ENCODE measurements at places on chromosomes 2 and 18.
A peak's percentile ranks its signal among the peaks of the same experiment; 100 is the strongest.

- no peak for DNase-seq
Measured at GRCh38 chr18:40283560-40283959, 1671.5 kb upstream of the PIK3C3 start.

GRCh38 chr2:202238234-202239197 is at the start of gene SUMO1:
Gene SUMO1 (minus strand): TSS chr2:202238597. CDS start chr2:202238451, 146 bp downstream.
- peak; percentile 78 for DNase-seq

GRCh38 chr2:9887513-9887912 is 44.2 kb downstream of the TAF1B start:
- DNase-seq: no peak

DNA sequence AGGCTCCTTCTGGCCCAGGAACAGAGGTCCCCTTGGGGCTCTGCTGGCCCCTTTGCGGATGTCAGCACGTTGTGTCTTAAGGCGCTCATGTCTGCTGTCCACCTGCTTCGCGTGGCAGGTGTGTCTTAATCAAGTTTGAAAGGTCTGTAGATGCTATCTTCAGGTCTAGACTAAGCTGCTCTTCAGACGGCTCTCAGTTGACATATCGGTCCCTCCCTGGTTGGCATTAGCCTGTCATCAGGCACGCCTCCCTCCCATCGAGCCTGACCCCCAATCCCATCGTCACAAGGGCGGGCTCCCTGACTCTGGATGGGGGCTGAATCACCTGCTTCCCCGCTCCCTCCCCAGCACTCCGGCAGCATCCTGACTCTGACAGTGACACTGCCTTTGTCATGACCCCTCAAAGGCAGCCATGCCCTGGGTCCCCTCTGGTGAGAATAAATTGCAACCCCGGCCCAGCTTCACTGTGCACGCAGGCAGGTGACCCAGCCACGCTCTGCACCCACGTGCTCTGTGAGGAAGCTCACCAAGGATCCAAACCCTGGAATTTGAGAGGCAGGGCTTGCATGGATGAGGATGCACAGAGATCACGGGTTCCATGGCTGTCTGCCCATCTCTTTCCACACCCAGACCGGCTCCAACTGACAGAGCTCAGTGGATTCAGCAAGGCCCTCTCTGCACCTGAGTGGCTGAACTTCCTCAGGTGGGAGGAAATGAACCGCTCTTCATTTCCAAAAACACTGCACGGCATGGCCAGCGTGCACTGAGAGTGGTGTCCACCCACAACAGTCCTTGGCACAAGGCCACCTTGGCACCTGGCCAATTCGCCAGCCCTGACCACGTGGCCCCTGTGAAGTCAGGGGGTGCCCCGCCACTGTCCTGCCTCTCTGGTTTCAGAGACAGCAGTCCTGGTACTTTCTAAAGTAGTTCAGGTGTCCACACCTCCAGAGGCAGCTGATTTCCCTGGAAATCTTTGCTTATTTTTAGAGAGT is 110.2 kb upstream of the GPC1 start:
- no peak for DNase-seq

DNA sequence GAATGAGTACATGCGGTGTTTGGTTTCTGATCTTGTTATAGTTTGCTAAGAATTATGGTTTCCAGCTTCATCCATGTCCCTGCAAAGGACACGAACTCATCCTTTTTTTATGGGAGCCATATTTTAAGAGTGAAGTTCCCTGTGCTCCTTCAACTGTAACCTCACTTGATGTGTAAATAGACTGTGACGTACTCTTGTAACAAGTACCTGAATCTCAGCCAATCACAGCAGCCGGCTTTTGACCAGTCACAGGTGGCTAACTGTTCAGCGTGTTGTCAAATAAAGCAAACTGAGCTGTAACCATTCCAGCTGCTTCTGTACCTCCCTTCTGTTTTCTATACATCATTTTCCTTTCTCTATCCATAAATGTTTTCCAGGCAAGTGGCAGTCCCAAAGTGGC is 774.3 kb upstream of the HS6ST1 start:
- no peak for DNase-seq

- DNase-seq: no peak
Measured at GRCh38 chr2:175207741-175208438, 26.4 kb upstream of the ATP5MC3 start.

DNA sequence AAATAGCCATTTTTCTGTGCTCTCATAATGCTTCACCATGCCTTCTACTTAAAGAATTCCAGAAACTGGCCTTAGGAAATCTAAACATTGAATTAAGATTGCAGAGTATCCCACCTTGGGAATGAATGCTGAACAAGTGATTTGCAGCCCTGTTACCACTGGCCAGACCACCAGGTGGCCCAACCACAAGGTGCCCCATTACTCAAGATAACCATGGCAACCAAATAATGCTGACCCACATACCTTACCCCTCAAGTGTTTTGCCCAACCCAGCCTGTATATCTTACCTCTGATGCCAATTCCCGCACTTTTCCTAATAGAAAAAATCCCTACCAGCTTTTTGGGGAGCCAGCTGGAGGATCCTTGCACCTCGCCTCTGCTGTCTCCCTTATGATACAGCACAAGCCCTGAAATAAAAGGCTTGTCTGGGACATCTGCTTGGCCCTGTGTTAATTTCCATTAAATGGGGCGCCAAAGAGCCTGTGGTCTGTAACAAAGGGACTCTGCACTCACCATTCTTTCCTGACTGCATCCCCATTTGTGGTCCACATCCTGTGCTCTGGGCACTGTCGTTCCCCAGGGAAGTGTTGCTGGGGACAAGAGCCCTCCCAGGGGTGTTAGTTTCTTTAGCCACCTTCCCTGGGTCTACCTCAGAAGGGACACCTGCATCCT is 17.3 kb upstream of the KCNF1 start:
- DNase-seq: no peak

GRCh38 chr2:138239902-138240491 is 261.6 kb upstream of the SPOPL start:
- DNase-seq: no peak

DNA sequence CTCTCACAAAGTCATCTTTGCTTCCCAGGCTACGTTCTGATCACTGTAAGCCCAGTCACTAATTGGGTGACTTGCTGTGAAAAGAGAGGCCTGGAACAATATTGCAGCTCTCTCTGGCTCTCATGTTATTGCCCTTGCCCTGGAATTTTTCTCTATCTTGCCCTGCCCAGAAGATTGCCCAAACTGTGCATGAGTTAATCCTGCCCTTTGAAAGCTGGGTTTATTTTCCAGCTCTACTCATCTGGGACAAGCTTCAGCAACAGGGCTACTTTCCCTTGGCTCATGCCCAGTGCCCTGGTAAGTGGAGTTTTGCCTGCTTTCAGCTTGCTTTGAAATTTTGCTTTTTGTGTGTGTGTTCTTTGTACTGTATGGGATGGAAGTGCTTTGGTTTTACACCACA is 6.9 kb upstream of the EHBP1 start:
- DNase-seq: no peak

GRCh38 chr2:239685965-239686364 is 285.1 kb upstream of the HDAC4 start:
- DNase-seq: no peak

DNA sequence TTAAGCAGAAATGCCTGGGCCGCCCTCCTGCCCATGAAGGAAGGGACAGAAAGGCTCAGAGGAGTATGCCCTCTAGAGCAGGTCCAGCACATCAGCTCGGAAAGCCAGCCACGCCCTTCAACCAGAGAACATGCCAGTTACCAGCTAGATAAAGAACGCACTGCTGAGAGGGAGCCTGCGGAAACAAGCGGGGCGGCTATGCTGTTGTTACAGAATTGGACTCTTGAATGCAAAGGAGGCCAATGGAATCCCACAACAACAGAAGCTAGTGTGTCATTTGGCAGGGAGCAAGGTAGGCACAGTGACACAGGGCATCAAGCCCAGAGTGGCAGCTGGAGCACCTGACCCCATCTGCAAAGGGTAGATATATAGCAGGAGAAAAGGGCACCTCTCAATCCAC is 242.9 kb upstream of the ID2 start:
- no peak for DNase-seq

DNA sequence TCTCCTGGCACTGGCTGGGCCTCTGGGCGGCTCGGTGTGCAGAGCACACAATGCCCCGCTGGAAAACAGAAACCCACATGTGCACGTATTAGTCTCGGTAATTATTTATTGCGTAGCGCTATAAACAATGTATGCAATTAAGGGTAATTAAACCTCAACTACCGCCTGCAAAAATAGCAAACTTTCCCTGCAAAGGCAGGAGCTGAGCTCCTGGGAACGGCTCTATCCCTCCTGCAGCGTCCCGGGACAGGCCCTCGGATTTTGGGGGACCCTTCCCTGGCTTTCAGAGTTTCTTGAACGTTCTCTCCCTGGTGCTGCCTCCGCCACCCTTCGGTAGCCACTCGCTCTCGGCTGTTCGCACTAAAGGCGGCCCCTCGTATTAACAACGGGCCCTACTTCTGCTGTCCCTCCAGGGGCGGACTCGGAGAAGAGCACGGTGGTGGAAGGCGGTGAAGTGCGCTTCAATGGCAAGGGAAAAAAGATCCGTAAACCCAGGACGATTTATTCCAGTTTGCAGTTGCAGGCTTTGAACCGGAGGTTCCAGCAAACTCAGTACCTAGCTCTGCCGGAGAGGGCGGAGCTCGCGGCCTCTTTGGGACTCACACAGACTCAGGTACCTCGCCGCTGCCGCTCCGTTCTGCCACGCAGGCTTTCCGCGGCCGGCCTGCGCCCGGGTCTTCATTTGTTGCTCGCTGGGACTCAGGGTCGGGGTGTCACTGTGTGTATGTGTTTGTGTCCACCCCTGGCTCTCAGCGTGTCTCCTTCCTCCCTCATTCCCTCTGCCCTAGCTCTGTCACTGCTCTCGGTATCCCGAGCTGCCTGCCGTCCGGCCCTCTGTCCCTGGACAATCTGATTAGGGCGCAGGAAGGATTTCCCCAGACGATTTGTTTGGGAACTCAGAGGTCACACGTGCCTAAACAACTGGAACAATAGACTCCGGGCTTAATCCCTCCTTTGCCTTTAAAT is 1.2 kb downstream of the DLX1 start:
- DNase-seq: no peak

DNA sequence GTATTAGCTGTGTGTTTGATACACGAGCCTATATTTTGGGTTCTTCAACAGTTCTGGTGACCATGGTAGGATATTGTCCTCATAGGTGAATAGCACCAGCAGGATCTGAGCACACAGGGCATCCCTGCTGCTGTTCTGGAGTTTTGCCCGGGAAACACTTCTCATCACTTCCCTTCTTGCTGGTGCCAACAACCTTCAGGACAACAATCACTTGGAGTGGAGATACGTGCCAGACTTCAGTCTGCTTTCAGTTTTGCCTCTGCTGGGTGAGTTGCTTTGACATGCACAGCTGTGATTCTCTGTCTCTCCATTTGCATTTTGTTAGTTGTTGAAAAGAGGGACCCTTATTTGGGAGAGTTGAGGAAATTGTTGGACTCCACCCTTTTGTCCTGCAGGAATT is 1347.2 kb upstream of the DDX18 start:
- no peak for DNase-seq

DNA sequence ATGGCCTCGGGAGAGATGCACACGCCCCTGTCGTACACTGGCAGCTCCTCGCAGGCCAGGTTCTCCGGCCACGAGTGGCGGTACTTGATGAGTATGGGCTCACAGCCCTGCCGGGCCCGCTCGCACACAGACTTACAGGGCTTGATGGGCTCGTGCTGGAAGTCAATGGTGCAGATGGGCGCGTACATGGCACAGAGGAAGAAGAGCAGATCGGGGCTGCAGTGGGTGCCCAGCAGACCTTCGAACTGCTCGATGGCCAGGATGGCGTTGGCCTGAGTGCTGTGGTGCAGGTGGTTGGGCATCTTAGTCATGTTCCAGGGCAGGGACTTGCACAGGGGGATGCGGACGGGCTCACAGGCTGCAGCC is 359 bp downstream of the FRZB start:
- no peak for DNase-seq

DNA sequence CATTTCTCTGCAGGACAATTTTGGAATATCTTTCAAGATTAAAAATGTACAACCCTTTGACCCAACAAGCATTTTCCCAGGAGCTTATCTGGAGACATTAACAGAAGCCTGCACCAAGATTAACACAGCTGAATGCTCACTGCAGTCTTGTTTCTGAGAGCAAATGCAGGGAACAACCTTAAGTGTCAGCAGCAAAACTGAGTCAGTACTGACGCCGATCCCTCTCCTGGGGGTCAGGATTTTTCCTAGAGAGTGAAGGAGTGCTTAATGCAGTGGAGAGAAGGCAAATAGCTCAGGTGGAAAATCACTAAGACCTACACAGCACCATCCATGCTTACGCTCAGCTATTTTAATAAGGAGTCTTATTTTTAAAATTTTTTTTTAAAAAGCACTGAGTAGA is 42.8 kb upstream of the SGPP2 start:
- no peak for DNase-seq

GRCh38 chr2:14094592-14094991 is 537.9 kb upstream of the LRATD1 start:
- DNase-seq: no peak
